ENCODE measurements at places on chromosomes 11 and 22.
A peak's percentile ranks its signal among the peaks of the same experiment; 100 is the strongest.

- DNase-seq = no peak
Measured at GRCh38 chr22:24290459-24290858, 19.8 kb downstream of the SPECC1L start.

DNA sequence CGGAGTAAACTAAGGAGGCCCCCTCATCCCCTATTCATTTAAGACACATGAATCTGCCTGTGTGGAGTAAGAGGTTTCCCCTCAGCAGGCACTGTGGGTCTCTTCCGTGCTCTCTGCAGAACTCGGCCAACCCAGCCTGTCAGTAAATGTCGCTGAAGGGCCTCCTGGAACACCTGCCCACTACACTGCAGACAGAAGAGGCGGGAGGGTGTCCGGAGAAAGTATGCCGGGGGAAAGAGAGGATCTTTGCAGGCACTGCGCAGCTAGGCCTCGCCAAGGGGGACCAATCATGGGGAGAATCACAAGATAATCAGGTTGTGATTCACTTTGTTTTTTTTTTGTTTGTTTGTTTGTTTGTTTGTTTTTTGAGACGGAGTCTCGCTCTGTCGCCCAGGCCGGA is 110.8 kb downstream of the MORC2 start:
- DNase-seq = no peak

DNA sequence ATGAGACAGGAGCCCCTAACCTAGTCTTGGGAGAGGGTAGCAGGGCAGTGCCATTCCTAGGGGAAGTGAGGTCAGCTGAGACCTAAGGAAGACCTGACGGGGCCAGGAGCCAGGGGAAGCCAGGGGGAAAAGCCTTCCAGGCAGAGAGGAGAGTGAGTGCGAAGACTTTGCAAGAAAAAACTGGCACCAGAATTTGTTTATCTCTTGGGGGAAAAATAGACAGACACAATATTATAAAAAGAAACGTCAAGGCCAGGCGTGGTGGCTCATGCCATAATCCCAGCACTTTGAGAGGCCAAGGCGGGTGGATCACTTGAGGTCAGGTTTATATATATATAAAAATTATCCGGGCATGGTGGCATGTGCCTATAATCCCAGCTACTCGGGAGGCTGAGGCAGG is 26.9 kb upstream of the TESMIN start:
- no peak for DNase-seq

DNA sequence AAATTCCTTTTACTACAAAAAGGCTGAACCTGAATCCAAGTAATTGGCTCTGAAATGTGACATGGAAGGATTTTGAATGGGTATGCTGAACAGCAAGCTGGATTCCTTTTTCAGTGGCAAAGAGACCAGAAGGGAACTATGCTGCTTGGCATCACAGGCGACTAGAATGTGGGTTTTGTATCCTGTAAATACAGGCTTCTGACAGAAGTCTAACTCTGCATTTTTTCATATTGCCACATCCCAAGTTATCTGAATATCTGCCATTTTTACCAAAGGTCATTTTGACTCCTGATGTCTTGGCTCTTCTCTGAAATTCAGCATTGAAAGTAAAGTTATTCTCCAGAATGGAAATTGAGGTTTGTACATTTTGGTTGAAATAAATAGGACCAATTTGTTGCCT is 145.7 kb downstream of the ARHGAP42 start:
- no peak for DNase-seq

- DNase-seq = peak; percentile 71
Measured at GRCh38 chr22:46614025-46614931, 5.9 kb upstream of the GRAMD4 start.

DNA sequence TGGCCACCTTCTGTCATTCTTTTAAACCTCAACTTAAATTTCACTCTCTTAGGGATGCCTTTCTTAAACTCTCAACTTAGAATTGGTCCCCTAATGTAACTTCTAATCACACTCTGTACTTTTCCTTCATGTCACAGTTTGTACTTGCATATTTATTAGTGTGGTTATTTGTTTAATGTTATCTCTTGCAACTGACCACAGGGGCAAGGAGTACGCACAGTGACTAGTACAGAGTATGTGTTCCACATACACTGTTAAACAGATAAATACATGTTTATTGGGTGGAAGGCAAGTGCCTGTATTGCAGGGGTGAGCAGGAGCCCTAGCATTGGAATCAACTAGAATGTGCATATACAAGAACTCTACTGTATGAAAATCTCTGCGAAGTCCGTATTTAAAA is 554.0 kb downstream of the INSC start:
- no peak for DNase-seq

- no peak for DNase-seq
Measured at GRCh38 chr11:73358071-73358470, 18.1 kb upstream of the RELT start.

DNA sequence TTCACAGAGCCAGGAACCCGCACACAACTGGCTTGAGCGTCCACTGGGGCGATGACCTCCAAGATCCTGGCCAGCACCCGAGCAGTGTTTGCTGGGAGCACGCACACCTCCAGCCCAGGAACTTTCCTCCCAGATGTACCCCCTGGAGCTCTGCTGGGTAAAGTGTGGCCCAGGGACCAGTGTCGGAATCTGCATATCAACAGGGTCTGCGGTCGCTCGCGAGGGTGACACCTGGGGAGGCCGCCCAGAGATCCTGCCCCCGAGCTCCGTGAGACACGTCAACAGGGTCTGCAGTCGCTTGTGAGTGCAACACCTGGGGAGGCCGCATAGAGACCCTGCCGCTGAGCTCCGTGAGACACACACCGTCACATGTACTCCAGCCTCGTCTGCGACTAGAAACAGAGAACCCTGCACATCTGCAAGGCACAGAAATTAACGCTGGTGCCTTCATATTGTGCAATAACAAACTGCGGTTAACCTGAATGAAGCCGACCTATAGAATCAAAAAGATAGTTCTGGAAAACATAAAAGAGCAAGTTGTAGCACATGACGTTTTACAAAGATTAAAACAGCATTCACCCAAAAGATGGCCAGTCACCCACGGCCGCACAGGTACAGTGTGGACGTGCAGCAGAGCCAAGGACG is 172.4 kb downstream of the BRD1 start:
- DNase-seq = no peak

DNA sequence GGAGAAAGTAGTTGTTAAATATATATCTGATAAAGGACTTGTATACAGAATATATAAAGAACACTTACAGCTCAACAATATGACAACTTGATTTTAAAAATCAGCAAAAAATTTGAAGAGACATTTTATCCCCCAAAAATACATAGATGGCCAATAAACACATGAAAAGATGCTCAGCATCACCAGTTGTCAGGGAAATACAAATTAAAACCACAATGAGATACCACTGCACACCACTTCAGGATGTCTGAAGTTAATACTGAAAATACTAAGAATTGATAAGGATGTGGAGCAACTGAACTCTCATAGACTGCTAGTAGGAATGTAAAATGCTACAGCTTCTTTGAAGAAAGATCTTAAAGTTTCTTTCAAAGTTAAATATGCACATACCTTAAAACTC is 49.2 kb downstream of the KREMEN1 start:
- no peak for DNase-seq

DNA sequence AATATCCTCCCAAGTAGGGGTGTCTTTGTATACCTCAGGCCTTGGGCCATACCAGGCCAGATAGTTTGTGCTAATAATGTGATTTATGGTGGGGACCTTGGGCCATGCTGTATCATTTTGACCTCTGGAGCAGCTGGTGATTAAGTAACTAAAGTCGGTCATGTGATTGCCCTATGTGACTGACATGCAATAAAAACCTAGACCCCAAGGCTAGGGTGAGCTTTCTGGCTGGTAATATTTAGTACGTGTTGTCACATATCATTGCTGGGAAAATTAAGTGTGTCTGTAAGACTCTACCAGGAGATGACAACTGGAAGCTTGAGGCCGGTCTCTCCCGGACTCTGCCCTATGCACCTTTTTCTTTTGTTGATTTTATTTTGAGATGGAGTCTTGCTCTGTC is 12.6 kb upstream of the TFIP11 start:
- DNase-seq = no peak

- DNase-seq = no peak
Measured at GRCh38 chr11:81253244-81253643, 1480.4 kb downstream of the FAM181B start.

DNA sequence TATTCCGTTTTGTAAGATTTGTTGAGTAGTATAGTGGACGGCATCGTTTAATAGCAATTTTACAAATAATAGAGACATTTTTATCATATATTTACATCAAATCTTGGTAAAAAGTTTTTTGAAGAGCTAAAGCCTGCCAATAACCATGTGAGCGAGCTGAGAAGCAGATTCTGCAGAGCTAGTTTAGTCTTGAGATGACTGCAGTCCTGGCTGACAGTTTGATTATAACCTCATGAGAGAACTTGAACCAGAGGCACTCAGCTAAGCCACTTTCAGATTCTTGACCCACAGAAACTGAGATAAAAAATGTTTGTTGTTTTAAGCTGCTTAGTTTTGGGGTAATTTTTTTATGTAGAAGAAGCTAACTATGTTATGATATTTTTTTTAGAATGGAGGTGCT is 78.9 kb downstream of the PDE3B start:
- DNase-seq = no peak

DNA sequence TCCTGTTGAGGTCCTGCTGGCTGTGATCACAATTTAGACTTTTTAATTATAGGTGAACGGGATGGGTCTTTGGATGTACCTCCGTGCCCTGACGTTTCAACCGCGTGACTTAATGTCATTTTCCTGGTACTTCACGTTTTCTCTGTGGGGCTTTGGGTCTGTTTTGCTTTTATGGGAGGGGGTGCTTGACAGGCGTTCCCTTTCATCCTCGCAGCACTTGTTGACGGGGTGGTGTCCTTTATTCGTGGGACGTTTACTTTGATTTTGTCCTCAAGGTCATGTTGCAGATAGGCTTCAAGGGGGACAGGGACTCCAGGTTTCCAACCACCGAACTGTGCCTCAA is 994 bp downstream of the PPP6R3 start:
- DNase-seq = no peak

GRCh38 chr22:20080776-20081654 is 974 bp downstream of the DGCR8 start:
- peak; percentile 10 for DNase-seq

- DNase-seq = no peak
Measured at GRCh38 chr22:19289475-19290161, 1.9 kb downstream of the CLTCL1 start.

DNA sequence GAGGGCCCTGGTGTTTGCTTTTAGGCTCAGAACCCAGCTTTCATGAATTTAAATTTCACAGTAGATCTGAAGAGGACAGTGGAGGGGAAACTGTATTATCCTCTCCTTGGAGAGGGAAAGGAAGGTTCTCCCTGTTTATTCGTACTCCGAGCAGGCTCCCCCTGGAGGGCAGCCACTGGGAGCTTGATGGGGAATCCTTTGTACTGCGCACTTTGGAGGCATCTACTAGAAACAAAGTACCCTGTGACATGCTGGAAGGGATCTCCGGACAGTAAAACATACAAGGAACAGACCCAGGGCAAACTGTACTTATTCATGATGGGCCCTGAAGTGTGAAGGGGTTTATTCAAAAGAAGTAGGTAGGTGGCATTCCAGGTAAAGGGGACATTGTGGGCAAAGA is 27.2 kb downstream of the NAV2 start:
- DNase-seq = no peak
